Testis (tissue), 5 donors: ENCODE measurements at places on chromosomes 5 and 9. TPM values are rescaled to one million over a fixed set of nuclear protein-coding genes. Genes with fewer than 3 reads are reported as not detected.
A peak's percentile ranks its signal among the peaks of the same experiment; 100 is the strongest.

The PRLR gene
- polyA plus RNA-seq, result 1.6 TPM

The ARL14EPL gene
- polyA plus RNA-seq, result 0.21 TPM

DNA sequence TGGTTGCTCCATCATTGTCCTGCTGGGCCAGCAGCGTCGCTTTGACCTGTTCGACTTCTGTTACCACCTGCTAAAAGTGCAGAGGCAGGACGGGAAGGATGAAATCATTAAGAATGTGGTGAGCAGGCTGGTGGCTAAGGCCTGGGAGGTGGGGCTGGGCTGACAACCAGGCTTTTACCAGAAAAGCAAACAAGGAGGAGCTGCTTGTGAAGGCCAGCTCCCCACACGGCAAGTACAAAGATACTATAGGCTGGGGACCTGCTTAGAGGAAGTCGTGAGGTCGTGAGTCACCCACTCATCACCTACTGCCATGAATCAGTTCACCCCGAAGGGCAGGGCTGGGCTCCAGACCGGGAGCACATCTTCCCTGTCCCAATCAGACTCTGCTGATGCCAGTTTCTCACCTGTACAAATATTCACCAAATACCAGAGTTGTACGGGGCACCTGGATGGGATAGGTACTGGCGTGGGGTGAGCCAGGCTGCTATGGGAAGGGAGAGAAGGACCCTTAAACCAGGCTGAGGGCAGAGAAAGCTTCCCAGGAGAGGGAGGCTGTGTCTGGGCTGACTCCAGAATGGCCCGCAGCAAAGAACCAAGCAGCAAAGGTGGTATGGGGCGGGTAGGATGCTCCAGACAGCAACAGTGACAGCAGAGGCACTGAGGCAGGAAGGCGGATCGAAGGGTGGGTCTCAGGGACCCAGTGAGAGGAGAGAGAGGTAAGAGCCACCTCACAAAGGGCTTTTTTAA is 69.3 kb upstream of the NIPAL4 start:
- no peak for DNase-seq

GRCh38 chr5:54544044-54544443 is 26.5 kb downstream of the SNX18 start:
- DNase-seq, result no peak

The IL31RA gene
- polyA plus RNA-seq, result 3.9 TPM

DNA sequence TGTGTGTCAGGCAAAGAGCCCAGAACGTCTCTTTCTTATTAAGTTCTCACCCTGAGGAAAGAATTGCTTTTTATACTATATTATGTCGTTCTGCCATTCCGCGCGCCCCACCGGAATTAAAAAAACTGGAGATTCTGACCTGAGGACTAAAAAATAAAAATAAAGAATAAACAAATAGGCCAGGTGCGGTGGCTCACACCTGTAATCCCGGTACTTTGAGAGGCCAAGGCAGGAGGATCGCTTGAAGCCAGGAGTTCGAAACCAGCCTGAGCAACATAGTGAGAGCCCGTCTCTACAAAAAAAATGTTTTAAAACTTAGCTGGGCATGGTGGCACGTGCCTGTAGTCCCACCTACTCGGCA is 677 bp upstream of the DYNC2I2 start:
- no peak for DNase-seq

GRCh38 chr5:88691945-88692868 is 190.8 kb downstream of the MEF2C start:
- DNase-seq, result peak; percentile 23
